Hippocampal formation (tissue), 2 donors: ENCODE measurements at places on chromosomes 5 and 9.

DNA sequence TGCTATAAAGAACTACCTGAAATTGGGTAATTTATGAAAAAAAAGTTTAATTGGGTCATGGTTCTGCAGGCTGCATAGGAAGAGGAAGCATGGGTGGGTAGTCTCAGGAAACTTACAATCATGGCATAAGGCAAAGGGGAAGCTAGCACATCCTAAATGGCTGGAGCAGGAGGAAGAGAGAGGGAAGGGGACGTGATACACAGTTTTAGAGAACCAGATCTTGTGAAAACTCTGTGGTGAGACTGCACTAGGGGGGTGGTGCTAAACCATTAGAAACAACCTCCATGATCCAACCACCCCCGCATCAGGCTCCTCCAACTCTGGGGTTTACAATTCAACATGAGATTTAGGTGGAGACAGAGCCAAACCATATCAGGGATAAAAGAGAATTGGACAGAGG lies 624.2 kb downstream of the PRR16 start:
- DNase-seq: no peak

- DNase-seq: no peak
Observed at GRCh38 chr5:80866371-80866770, 93.8 kb upstream of the RASGRF2 start.

- peak; percentile 83 for DNase-seq
Observed at GRCh38 chr9:130240410-130241197, 25.0 kb upstream of the HMCN2 start.

DNA sequence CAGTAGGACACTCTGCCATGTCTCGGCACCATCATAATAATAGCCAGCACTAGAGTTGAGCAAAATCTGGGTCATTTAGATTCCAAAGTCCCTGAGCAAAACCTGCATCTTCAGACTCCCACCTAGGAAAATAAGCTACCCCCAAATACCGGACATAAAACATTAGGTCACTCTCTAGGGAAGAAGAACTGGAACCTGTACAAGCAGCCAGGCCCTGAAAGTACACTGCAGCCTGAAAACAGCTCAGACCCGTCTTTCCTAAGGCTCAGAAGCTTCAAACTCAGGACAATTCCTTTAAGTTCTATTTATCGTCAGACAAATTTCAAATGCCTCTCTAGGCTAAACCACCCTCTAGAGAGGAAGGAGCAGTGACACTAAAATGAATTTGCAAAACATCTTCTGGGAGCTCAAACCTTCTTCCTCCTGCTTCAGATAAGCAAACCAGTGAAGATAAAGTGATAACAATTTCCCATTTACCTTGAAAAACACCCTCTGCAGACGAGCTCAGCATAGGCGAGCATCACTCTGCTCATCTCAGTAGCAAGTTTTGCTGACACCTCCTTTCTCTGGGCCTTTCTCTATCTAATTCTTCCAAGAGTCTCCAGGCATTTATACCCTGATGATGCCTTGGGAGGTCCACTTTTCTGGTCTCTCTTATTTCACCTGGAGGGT lies 34.0 kb downstream of the ADAM19 start:
- no peak for DNase-seq

GRCh38 chr9:36808251-36808650 lies 225.8 kb downstream of the PAX5 start:
- no peak for DNase-seq

- no peak for DNase-seq
Observed at GRCh38 chr9:79868567-79869189, 296.9 kb downstream of the TLE4 start.

GRCh38 chr9:94175669-94176068 lies 83.4 kb upstream of the ZNF169 start:
- no peak for DNase-seq

GRCh38 chr9:32738501-32739172 lies 44.7 kb upstream of the TMEM215 start:
- DNase-seq: no peak

- DNase-seq: no peak
Observed at GRCh38 chr5:9588254-9588653, 41.9 kb downstream of the TAS2R1 start.

DNA sequence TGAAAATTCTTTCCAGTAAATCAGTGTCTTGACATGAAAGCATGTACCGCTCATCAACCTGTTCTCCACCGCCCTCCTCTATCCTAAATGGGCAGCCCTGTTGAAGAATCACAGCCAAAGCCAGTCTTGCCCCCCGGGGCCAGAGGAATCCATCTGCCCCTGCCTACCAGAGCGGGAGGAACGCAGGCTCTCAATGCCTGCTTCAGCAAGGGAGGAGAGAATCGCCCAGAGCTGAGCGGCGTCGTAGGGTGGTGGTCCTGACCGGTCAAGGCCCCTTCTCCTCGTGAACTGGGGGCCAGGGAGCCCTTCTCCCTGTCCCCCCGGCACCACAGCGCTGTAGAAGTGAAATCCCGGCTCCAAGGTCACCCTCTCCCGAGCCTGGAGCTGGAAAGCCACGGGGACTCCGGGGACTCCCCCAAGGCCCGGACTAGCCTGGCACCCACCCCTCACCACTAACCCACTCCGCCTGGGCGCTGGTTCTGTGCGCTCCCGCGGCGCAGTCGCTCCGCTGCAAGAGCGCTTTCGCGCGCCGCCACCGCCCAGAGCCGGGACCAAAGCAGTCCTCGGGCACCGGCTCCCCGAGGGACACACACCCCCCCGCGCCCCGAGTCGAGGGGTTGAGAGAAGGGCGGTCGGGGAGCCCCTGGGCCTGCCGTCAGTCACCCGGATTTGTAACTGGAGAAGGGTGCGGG lies 718 bp upstream of the TMEM215 start:
- no peak for DNase-seq

GRCh38 chr5:109614981-109615380 lies 74.7 kb upstream of the MAN2A1 start:
- no peak for DNase-seq
